Stimulated activated CD4-positive, alpha-beta T cell treated with anti-CD3 and anti-CD28 coated beads, Interleukin-15, amount 100 ng/mL, for 1 hour (primary cell): ENCODE measurements at places on chromosomes 6 and 20.

DNA sequence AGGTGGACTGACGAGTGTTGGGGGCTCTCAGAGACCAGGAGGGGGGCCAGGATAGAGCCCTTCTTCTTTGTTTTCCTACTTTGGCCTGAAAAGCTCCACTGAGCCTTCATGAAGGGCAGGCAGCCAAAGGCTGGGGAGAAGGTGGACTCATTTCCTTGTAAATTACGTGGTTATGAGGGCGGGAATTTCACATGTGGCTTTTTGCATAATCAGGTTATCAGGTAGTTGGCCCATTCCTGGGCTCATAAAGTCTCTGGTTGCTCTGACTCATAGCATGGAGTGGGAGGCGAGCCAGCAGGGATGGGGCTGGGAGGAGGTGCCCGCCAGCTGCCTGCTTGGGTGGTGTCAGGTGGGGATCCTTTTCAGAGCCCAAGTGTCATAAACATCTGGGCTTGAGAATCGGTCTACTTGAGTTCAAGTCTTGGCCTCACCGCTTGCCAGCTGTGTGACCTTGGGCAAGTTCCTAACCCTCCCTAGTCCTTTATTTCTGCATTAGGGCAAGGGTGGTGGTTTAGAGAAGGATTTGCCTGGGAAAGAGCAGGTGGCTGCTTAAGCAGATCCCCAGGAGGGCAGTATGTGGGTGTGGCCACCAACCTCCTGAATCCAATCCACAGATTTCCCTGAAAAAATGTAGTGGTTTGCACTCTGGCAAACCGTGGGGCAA lies 26.5 kb upstream of the RNF24 start:
- DNase-seq: no peak

DNA sequence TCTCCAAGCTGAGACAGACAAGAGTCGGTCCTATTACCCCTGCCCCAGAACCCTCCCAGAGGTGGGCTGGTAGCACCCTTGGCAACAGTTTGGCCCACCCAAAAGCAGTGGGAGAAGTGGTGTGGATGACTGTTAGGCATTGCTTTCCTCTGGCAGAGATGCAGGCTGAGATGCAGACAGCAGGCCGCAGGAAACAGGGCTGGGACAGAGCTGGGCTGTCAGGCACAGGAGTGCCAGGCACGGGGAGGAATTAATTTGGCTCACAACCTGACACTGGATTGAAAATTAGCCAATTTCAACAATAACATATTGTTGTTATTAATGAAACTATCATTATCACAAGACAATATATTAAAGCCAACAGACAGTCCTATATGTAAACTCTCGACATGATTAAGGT lies 15.7 kb upstream of the SIRT5 start:
- no peak for DNase-seq

GRCh38 chr6:119649531-119649930 lies 300.0 kb upstream of the MAN1A1 start:
- DNase-seq: no peak

- no peak for DNase-seq
These were observed 38.7 kb downstream of the CNKSR3 start for GRCh38 chr6:154471609-154472362.

DNA sequence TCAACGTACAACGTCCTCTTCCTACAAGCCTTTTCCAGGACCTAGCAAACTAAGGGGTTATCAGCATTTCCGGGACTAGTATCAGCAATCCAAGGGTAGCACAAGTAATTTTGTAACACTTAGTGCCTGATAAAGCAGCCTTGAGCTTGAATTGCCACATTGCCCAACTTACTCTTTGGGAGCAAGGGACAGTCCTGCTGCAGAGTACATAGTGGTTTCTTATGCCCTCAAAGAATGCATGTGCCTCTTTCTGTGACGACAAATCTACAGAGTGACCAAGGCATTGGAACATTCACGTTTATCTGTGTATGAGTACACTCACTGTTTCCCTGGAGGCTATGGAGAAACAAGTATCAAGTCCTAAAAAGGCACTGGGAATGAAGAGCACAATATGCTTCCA lies 3.2 kb upstream of the ID4 start:
- DNase-seq: no peak

- no peak for DNase-seq
These were observed 85.8 kb downstream of the SLC35F1 start for GRCh38 chr6:117992856-117993255.

DNA sequence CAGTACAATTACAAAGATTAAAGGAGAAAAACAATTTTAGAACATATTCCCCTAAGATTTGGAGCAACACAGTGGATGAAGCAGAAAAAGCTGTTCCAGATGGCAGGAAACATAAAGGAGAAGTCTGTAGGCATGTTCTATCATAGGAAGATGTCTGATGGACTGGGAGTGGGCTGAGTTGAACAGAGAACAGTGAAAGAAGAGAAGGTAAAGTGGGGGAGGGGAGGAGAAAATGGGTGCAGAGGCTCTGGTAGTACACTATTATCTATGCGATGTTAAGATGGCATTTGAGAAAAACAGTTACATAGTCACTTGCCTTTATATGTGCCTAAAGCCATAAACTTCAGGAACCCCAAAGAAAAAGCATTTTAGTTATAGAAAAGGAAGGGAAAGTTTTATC lies 4.2 kb upstream of the PHIP start:
- DNase-seq: no peak

- DNase-seq: no peak
These were observed 96.2 kb upstream of the VGLL2 start for GRCh38 chr6:117169064-117169665.

GRCh38 chr6:74439123-74439811 lies 743.3 kb downstream of the CD109 start:
- DNase-seq: no peak

- no peak for DNase-seq
These were observed 474.4 kb upstream of the HSF2 start for GRCh38 chr6:121925024-121925423.

DNA sequence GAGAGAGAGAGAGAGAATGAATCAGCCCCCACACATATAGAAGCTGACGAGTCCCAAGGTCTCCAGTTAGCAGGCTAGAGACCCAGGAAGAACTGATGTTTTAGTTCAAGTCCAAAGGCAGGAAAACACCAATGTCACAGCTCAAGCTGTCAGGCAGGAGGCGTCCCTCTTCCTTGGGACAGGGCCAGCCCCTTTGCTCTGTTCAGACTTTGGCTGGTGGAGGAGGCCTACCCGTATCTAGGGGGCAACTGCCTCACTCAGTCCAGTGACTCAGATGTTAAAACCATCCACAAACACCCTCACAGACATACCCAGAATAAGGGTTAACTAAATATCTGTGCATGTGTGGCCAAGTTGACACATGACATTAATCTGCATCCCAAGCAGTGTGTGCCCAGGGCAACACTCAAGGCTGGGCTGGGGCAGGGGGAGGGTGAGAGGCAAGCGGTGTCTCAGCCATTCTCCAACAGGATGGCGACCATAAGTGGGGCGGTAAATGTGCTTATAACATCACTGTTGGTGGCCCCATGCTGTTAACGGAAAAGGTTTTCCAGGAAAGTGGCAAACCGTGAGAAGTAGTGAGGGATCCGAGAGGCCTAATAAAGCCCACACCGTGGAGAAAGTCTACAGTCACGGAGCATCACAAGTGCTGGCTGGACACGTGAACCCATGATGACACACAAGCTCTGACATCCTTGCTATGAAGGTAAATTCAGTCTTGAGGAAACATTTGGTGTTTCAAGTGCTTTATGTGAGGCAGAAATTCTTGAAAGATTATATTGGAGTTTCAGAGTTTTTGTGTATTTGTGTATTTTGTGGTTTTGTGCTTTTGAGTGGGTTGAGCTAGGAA lies 28.1 kb downstream of the RAMACL start:
- no peak for DNase-seq

- no peak for DNase-seq
These were observed 374.1 kb upstream of the MANEA start for GRCh38 chr6:95203153-95203754.

GRCh38 chr20:33653900-33654596 lies 8.1 kb upstream of the C20orf144 start:
- DNase-seq: no peak

DNA sequence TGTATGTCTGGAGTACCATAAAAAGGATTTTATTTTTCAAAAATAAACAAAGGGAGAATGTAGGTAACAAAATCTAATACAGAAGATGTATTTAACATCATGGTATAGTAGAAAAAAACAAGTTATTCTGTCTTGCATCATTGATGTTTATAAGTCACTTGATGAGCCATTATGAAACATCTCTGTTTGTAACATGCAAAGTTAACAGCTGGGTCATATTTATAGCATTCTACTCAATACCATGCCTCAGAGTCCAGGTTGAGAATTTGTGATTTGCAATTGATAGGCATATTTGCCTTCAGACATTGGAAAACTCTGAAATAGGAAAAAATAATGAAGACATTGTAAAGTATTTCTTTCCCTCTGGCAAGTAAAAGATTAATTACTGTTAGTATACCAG lies 52.3 kb upstream of the IL20RA start:
- no peak for DNase-seq

DNA sequence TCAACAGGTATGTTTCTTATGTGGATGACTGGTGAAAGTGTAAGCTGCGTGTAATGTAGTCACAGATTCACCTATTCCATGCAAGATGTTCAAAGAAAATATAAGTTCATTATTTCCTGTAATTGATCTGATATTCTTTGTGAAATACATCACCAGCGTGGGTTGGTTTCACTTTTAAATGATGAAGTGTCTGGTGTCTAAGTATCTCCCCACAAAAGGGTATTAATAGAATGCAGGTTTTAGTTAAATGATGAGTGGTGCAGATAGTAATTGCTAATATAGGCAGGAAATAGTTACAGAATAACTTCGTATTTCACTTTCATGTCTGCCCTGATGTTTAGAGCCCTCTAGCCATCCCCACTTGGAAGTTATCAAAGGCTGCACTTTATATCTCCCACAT lies 22.2 kb downstream of the PGBD1 start:
- DNase-seq: no peak

DNA sequence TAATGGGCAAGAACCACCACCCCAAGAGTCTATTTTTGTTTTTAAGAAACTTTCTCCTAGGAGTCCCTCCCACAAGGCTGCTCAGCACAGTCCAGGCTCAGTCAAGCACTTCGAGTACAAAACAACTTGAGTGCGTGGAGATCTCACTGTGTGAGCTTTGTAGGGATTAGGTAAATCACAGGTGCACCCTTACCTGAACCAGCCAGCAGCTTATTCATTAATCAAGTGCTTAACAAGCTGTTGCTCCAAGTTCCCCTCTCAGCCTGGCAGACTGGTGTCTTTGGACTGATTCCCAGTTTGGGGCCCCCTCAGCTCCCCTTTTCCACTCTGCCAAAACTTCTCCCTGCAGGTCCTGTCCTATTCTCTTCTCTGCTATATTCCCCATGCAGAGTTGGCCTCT lies 133.1 kb downstream of the LY86 start:
- DNase-seq: no peak

DNA sequence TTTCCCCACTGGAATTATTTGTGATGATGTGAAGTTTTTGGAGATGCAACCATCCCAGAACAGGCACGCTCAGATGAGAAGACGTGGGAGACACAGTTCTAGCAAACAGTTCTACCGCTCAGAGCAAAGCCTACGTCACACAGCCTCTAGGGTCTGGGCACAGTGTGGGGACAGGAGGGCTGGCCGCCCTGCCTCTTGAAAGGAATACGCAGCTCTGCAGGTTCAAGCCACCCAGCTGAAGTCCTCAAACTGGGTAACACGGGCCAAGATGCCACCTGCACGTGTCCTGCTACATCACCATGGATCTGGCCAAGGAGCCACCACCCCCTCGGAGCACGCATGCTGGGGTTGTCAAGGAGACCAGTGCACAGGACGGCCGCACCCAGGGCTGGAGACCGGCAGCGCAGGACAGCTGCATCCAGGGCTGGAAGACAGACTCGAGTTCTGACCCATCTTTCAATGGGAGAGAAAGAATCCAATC lies 75.0 kb downstream of the NOL4L start:
- no peak for DNase-seq

DNA sequence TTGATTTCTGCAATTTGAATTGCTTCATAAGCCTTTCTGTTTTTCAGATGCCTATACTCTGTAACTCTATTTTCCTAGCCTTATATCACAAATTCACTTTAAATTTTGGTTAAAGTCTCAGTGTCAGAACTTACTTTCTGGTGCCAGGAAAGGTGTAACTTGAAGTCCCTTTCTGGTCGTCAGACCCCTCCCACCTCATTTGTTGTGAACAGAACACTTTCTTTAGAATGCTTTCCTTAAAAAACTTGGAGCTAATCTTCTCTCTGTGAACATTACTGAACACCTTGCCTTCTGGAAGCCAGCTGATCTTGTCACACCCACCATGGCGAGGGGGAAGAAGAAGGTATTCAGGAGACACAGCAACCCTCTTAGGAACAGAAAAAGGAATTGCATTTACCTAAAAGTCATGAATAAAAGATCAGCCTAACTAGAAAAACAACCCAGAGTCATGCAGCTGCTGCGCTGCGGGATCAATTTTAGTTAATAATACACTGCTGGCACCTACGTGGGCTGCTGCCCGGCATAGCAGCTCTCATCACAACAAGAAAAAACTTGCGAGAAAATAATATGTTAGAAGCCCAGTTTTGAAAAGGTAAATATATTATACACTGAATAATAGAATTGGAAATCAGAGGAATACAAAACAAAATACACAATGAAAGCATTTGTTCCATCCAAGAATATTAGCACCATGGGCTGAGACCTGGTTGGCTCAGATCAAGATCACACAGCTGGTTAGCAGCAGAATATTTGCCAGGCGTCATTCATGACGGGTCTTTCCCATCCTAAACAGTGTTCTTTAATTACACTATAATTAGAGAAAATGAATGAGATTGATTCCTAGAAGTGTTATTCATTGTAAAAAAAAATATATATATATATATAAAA lies 5.8 kb upstream of the FAM217A start:
- DNase-seq: no peak

DNA sequence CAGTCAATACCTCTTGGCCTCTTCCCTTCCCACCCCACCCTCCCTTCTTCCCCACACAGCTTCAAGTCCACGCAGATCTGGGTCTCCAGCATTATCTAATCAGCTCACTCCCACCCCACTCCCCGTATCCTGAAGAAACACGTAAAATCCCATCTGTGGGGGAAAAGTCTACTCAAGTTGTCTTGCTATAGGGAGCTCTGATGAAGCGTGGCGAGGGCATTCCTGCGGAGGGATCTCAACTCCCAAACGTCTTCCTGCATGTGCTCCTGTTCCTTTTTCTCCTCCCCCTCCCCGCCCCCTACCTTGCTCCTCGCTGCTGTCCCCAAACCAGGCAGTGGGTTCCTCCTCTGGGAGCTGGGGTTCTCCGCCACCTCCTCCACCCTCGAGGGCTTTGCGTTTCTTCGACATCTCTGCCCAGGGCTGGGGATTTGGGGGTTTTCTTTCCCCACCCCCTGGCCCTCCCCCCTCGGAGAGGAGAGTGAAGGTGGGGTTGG lies 181.8 kb downstream of the TBXT start:
- DNase-seq: no peak

- no peak for DNase-seq
These were observed 471.5 kb downstream of the CD109 start for GRCh38 chr6:74167511-74167910.

- DNase-seq: no peak
These were observed 115.9 kb downstream of the OTOR start for GRCh38 chr20:16864069-16864468.

DNA sequence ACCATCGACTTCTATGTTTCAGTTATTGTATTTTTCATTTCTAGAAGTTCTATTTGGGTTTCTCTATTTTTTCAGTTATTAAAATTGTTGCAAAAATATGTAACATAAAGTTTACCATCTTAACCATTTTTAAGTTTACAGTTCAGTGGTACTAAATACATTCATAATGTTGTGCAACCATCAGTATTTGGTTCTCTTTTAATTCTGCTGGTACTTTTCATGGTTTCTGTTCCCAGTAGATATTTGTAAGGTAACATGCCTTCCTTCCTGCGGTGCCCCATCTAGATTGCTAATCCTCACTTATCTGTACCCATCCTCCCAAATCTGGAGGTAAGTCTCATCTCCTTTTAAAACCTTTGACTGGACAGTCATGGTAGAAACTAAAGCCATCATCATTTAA lies 47.9 kb downstream of the TGM2 start:
- DNase-seq: no peak
